LoVo (cell line): ENCODE measurements at places on chromosomes 7 and 10.

DNA sequence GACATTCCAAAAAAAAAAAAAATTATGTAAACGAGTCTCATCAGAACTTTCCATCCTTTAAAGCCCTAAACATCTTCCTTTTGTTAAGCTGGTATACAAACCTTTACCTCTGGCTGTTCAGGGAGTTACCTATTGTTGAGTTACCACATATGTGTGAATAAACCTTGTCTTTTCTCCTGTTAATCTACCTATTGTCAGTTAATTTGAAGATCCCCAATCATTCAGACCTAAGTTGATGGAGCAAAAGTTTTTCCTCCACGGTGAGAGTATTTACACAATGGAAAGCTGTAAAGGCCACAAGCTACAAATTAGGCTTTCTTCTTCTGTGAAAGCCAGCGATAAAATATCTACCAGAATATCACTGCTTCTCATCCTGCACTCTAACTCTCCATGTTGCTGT is 80.3 kb downstream of the SKAP2 start:
- DNase-seq: no peak

- no peak for DNase-seq
Observed at GRCh38 chr10:3868271-3868664, 83.3 kb upstream of the KLF6 start.

DNA sequence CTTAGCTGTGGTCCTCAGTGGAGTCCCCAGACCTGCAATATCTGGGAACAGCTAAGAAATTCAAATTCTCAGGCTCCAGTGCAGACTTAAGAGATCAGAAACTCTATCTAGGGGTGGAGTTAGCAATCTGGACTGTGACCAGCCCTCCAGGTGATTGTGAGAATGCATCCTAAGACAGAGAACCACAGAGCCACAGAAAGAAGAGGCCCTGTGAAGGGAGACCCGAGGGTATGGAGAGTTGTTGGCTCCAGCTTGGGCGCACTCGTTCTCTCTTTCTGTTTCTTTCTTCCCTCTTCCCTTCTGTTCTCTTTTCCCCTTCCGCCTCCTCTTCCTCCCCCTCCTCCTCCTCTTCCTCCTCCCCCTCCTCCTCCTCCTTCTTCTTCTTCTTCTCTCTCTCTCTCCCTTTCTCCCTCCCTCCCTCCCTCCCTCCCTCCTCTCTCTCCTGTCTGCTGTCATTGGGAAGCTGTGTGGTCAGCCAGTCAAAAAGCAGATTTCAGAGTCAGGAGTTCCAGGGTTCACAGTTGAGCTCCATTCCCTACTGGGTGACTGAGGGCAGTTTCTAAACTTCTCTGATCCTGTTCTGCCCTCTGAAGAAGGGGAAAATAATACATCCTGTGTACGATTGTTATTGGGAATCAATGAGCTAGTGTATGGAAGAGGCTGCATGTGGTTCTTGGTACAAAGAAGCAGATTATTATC is 62.1 kb upstream of the STEAP1B start:
- no peak for DNase-seq

DNA sequence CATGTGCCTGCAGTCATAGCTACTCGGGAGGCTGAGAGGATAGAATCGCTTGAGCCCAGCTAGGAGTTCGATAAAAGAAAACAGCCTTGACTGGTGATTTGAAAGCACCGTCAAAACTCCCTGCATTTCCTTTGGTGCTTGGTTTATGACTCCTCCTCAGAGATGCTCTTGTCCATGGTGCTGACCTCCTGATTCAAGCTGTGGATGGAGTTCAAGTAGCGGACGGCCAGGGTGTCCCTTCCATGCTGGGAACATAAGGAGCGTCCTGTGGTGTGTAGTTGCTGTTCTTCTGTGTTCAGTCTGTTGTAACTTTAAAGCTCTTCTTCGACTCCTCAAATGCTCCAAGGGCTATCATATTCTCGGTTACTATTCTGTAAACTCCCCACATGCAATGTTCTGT is 382.5 kb upstream of the KIAA1217 start:
- peak; percentile 16 for DNase-seq

- no peak for DNase-seq
Observed at GRCh38 chr10:48657416-48657815, 27.3 kb upstream of the WDFY4 start.

DNA sequence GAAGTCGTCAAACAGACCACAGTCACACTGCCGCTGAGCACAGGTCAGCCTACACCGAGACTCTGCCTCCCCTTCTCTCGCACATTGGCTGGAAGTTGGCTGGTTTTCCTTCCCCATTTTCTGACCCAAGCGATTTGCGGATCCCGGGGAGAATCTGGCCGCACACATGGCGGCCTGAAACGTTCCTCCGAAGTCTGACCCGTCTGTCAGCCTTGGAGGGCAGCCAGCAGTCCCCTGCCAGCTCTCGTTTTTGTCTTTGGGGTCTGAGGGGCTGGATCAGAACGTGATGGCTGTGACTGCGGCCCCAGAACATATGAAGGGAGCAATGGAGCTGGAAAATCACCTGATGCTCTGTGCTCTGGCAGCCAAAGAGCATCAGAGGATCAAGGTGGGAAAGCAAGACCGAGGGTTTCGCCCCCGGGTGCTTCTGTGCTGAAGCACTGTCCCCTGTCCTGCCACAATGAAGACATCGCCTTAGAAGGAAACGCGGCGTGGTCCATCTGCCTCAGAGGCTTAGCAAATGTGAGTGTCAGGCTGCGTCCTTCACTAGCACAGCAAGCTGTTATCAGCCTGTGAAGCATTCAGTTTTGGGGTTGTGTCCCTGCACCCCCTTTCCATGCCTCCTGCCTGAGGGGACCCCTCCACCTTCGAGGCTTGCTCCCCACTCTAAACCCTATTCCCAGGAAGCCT is 119.3 kb upstream of the SHH start:
- DNase-seq: no peak

- DNase-seq: no peak
Observed at GRCh38 chr10:74634995-74635536, 191.3 kb upstream of the KAT6B start.

- DNase-seq: no peak
Observed at GRCh38 chr7:595621-596010, 76.0 kb upstream of the PDGFA start.
